ENCODE measurements at places on chromosomes 16 and 17.

- H3K4me1 ChIP-seq, result no peaks in the 10 kb centered on the region
- H3K27me3 ChIP-seq, result no peaks in the 10 kb centered on the region
- no peak overlapping the region for H3K27ac ChIP-seq
Measured at GRCh38 chr17:7606280-7606679, 8.4 kb downstream of the FXR2 start.

DNA sequence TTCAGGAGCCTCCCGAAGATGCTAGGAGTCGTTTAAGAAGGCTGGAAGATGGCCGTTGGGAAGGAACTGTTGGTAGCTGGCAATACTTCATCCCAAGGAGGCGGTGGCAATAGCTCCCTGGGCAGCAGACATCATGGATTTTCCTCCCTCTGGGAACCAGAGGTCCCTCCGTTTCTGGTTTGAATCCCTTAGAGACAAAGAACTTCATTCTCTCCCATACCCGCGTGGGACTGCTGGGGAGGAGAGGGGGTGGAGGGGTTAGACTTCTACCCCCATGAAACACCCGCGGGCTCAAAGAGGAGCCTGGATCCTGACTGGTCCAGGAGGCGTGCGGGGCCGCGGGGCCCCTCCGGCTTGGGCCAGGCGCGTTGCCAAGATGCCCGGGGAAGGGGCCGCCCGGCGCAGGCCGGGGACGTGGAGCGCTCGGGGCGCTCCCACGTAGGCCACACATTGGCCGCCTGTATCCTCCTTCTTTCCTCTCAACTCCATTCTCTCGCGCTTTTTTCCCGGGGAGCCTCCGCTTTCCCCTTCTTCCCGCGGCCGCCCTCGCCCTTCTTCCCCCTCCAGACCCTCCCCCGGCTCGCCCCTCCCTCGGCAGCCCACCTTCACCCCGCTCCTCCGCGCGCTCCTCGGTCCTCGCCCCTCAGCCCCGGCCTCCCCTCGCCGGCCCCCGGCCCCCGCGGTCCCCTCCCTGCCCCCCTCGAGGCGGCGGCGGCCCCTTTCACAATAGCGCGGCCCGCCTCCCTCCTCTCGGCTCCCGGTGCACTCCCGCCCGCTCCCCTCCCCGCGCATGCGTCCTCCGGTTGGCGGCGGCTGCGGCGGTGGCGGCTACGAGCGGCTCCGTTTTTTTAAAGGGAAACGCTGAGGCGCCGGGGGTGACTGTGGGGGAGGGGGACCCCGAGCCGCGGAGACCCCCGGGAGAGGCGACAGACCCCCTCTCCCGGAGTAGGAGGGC lies at the start of gene MSL1:
Gene MSL1, plus strand, starts transcription at position 791 of the 955 bp plus-strand sequence. CDS start 642 bp downstream, outside the sequence.
- peak within 1 kb of the TSS; percentile 80 for H3K27ac ChIP-seq
- H3K4me1 ChIP-seq, result peaks cover 49% of the 10 kb centered on the region
- no peaks in the 10 kb centered on the region for H3K27me3 ChIP-seq
- H3K36me3 ChIP-seq, result peaks cover 5% of the 10 kb centered on the region
- peak within 1 kb of the TSS; percentile 98 for H3K4me3 ChIP-seq
- no peak for DNase-seq

DNA sequence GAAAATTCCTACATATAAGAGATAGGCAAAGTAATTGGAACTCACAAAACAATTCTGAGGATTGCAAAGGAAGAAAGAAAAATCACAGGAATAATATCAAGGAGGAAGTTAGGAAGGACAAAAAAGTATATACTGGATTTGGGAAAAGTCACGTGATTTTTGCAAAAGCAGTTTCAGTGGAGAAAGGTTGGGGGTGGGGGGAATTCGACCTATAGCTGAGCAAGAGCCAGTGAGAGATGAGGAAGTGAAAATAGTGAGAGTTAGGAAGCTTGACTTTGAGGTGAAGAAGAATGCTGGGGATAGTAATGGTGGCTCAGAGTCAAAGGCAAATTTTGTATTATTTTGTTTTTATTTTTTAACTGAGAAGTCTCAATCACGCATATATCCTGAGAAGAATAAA lies 438.0 kb upstream of the PMFBP1 start:
- no peak overlapping the region for H3K27ac ChIP-seq
- no peaks in the 10 kb centered on the region for H3K27me3 ChIP-seq
- H3K4me1 ChIP-seq, result peaks cover 3% of the 10 kb centered on the region

- peaks cover 6% of the 10 kb centered on the region for H3K36me3 ChIP-seq
- peak overlapping the region; percentile 99 for H3K4me3 ChIP-seq
- H3K27me3 ChIP-seq, result no peaks in the 10 kb centered on the region
- peaks cover 41% of the 10 kb centered on the region for H3K4me1 ChIP-seq
Measured at GRCh38 chr17:47897561-47897960, 1.5 kb downstream of the SP2 start.

DNA sequence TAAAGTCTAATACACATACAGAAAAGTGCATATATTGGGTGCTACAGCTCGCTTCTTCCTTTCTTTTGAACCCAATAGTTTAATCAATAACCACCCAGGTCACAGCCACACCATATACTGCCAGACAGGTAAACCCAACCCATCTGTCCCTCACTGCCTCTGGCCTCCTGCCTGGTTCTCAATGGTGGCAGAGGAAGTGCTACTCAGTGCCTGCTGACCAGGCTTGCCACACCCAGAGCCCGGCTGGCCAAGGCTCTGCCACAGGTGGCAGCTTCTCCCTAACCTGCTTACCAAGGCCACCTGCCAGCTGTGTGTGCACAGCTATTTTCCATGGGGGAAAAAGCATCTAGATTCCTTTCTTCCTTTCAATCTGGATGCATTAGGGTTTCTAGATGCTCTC lies 584 bp downstream of the PMP22 start:
- peaks cover 43% of the 10 kb centered on the region for H3K27me3 ChIP-seq
- H3K4me3 ChIP-seq, result no peak overlapping the region
- H3K4me1 ChIP-seq, result peaks cover 33% of the 10 kb centered on the region
- H3K27ac ChIP-seq, result no peak overlapping the region
- no peaks in the 10 kb centered on the region for H3K36me3 ChIP-seq

DNA sequence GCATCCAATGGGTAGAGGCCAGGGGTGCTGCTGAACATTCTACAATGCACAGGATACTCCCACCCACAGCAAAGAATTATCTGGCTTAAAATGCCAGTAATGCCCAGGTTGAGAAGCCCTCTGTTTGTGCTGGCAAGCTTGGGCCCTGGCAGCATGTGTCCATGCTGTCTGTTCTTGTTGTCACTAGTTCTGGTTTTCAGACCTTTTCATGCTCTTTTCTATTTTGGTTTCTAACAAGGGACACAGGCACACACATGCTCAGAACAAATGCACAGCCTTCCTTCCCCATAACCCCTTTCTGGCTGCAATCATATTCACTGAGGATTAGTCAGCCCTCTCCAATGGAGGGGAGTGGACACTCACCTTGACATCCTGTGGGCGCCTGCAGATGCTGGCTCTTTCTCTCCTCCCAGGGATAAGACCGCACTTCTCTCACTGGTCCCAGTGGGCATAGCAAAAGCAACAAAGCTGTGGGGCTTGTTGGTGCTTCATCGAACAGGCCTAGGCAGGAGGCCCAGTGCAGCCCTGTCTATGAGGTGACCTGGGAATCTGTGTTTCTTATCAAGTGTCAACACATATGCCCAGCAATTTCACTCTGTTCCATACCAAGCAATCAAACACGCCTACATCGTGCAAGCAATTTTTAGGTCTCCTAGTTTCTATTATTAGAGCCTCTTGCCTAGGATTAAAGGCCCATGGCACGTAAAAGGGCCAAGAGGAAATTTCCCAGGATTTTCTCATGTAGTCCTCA lies 271.1 kb upstream of the CCL2 start:
- no peaks in the 10 kb centered on the region for H3K36me3 ChIP-seq
- DNase-seq, result no peak
- H3K4me3 ChIP-seq, result no peak overlapping the region
- no peak overlapping the region for H3K27ac ChIP-seq
- peaks cover 35% of the 10 kb centered on the region for H3K4me1 ChIP-seq
- H3K27me3 ChIP-seq, result no peaks in the 10 kb centered on the region

DNA sequence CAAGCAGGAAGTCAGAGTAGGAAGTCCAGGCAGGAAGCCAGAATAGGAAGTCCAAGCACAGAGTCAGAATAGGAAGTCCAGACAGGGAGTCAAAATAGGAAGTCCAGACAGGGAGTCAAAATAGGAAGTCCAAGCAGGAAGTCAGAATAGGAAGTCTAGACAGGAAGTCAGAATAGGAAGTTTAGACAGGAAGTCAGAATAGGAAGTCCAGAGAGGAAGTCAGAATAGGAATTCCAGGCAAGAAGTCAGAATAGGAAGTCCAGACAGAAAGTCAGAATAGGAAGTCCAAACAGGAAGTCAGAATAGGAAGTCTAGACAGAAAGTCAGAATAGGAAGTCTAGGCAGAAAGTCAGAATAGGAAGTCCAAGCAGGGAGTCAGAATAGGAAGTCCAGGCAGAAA lies 105.3 kb upstream of the C16orf82 start:
- DNase-seq, result no peak
- H3K27ac ChIP-seq, result no peak overlapping the region
- H3K27me3 ChIP-seq, result no peaks in the 10 kb centered on the region

Data from CD14-positive monocyte (primary cell).